ENCODE measurements at places on chromosomes 7 and 10.

GRCh38 chr7:28005075-28005846 lies 175.3 kb downstream of the JAZF1 start:
- no peak for DNase-seq

GRCh38 chr10:91042069-91042468 lies 121.2 kb upstream of the ANKRD1 start:
- DNase-seq = no peak

- DNase-seq = no peak
Measured at GRCh38 chr10:29767968-29768367, 133.2 kb upstream of the SVIL start.

- peak; percentile 43 for DNase-seq
Measured at GRCh38 chr10:60964257-60965235, 20.6 kb upstream of the RHOBTB1 start.

GRCh38 chr7:72003236-72003635 lies 408.9 kb downstream of the CALN1 start:
- no peak for DNase-seq
